ENCODE measurements at places on chromosomes 5 and 9.

- DNase-seq = no peak
Observed at GRCh38 chr5:14678773-14679334, 14.3 kb downstream of the OTULIN start.

- DNase-seq = no peak
Observed at GRCh38 chr9:110124439-110124838, 83.5 kb downstream of the C9orf152 start.

- no peak for DNase-seq
Observed at GRCh38 chr5:156936972-156937371, 26.1 kb downstream of the TIMD4 start.

- DNase-seq = no peak
Observed at GRCh38 chr5:151383011-151383410, 35.7 kb upstream of the SLC36A2 start.

- DNase-seq = no peak
Observed at GRCh38 chr5:91611746-91612145, 228.6 kb upstream of the ARRDC3 start.

GRCh38 chr9:132008184-132008803, 71.4 kb downstream of the MED27 start:
- no peak for DNase-seq

DNA sequence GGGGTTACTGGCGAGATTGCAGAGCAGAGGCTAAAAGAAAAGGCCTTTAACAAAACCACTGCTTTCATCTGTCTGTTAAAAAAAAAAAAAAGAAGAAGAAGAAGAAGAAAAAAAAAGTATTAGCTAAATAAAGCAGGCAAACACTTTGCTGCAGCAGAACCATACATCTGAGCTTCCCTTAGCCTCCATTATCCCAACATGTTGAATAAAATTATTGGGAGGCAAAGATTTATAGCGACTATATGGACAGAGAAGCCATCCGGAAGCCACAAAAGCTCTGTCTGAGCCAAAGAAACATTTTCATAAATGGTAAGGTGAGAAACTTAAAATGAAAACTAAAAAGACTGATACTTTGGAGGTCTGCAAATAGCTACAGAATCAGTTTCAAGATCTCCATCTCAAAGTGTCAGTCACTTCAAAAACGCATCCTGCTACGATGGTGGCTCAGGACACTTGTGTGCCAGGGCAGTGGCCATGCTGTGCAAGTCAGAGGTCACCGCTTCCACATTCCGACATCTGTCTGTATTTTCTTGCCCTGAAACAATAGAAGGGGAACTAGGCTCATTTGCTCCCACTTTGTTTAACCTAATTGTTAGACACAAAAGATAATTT, 9.6 kb downstream of the EFNA5 start:
- no peak for DNase-seq

- no peak for DNase-seq
Observed at GRCh38 chr5:120388016-120388781, 75.9 kb upstream of the PRR16 start.
